ENCODE measurements at places on chromosomes 7 and 10.

DNA sequence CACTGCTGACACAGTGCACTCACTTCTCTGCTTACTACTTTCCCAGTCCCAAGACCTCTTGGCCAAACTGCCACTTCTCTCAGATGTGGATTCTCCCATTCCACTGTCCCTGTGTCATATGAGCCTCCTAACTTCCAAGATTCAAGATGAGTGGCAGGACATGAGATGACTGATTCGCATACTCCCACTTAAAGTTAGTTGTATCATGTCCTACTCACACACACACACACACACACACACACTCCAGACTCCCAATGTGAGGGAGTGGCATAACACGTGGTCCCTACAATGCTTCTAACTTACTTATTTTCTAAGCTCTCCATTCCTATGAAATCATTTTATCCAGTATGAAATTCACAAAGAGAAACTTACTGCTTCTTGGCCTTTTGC lies 67.0 kb upstream of the CAV2 start:
- DNase-seq = no peak

- DNase-seq = no peak
Observed at GRCh38 chr10:57830877-57831560, 436.7 kb downstream of the IPMK start.

GRCh38 chr7:149196151-149196704 lies 882 bp downstream of the ZNF282 start:
- DNase-seq = peak; percentile 6

DNA sequence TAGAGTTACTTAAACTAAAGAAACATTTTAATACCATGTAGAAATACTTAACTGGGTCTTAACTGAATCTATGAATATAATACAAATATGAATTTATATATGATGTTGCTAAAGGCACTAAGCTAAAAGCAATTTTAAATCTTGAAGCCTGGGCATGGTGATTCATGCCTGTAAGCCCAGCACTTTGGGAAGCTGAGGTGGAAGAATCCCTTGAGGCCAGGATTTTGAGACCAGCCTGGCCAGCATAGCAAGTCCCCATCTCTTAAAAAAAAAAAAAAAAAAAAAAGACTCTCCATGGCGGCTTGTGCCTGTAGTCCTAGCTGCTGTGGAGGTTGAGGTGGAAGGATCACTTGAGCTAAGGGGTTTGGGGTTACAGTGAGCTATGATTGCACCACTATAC lies 95.3 kb downstream of the CCSER2 start:
- no peak for DNase-seq

GRCh38 chr7:101586906-101587677 lies 42.0 kb downstream of the MYL10 start:
- DNase-seq = no peak

GRCh38 chr10:3946234-3947229 lies 161.5 kb upstream of the KLF6 start:
- no peak for DNase-seq

DNA sequence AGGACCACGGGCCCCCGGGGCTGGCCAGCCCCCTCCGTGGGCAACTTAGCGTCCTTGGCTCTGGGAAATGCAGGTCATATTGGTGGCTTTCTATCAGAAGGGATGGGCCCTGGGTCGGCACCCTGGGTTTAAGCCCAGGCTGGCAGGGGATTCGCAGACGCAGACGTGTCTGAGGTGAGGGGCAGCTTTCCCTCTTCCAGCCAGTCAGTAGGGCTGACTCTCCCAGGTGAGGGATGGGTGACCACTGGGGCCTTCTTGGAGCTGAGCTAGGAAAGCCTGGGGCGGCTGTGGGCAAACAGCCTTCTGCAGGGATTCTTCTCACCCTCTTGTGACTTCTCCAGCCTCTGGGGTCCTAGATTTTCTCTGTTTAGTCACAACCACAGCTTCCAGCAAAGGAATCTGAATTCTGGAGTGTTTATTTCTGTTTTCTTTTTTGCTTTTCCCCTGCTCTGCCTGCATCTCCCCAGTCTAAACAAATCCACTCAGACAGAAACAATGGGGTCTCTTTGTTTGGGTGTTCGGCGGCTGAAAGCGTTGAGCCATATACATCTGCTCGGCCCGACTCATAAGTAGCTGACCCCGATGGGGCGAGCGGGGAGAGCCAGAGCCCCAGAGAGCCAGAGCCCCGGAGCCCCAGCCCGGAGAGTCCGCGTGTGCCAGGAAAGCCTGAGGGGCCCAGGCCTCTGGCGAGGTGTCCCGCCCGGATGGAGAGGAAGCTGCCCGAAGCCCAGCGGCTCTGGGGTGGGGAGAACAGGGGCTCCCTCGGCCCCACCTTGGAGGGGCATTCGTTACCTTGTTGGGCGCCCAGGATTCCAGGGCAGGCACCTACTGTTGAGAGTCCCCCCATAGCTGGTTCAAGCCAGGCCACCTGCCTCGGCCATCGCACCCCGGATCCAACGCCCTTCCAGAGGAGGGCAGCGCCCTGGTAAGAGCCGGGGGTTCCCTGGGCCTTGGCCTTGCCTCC lies 2.0 kb downstream of the MNX1 start:
- no peak for DNase-seq
